Activated CD4-positive, alpha-beta T cell treated with anti-CD3 and anti-CD28 coated beads, Interleukin-10, Interleukin-2, amounts not matched to agents 100 ng/mL and 50 ng/mL, durations not matched to agents 16 hours and 8 hours (primary cell): ENCODE measurements at places on chromosomes 7 and 10.

DNA sequence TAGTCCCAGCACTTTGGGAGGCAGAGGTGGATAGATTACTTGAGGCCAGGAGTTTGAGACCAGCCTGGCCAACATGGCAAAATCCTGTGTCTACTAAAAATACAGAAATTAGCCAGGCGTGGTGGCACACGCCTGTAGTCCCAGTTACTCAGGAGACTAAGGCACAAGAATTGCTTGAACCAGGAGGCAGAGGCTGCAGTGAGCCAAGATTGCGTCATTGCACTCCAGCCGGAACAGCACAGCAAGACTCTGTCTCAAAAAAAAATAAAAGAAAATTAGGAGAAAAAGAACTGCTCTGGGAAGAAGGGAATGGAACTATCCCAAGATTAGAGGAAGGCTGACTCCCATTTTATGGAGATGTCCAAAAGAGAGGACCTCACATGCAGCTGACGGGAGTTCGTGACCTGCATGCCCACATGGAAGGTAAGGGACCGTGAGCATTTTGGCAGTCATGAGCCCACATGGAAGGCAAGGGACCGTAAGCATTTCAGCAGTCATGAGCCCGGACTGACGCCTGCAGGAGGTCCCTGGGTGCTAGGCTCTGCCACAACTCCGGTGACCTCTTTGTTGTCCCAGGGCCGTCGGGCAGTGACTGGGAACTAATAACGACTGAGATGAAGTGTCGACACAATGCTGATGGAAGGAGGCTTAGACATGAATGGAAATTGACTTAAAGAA is 18.6 kb upstream of the GTPBP4 start:
- DNase-seq, result no peak

- peak; percentile 7 for DNase-seq
These were observed 501.6 kb downstream of the GALNT17 start for GRCh38 chr7:71633551-71634008.

GRCh38 chr7:133489906-133490305 is 237.0 kb downstream of the EXOC4 start:
- DNase-seq, result peak; percentile 51

- peak; percentile 90 for DNase-seq
These were observed at the start of gene CAMK2G for GRCh38 chr10:73874267-73875138. Gene CAMK2G, minus strand, starts transcription at chr10:73874555. Its CDS starts 94 bp downstream, at chr10:73874461.

- DNase-seq, result no peak
These were observed 20.3 kb upstream of the PCBD1 start for GRCh38 chr10:70908406-70909296.

- peak; percentile 36 for DNase-seq
These were observed 9.4 kb downstream of the ACSL5 start for GRCh38 chr10:112383325-112383724.

GRCh38 chr7:55187701-55188491 is 169.1 kb downstream of the EGFR start:
- no peak for DNase-seq

- no peak for DNase-seq
These were observed 9.5 kb downstream of the SEMA3D start for GRCh38 chr7:85177316-85177715.

DNA sequence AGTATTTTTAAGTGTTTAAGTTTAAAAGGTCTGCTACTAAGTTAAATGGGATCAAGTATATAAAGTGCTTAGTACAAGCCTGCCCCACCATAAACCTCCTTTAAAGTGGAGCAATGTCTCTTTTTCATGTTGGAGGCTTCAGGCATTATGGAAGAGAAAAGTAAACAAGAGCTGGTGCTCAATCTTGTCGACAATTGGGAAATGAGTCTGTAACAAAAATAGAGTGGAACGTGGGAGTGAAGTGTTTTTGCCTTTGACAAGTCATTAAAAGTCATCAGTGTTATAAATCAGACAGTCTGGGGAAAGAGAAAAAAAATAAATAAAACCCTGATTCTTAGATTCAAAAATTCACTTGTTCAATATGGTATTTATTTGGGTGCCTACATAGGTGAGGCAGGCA is 44.7 kb downstream of the DNAJC12 start:
- no peak for DNase-seq

DNA sequence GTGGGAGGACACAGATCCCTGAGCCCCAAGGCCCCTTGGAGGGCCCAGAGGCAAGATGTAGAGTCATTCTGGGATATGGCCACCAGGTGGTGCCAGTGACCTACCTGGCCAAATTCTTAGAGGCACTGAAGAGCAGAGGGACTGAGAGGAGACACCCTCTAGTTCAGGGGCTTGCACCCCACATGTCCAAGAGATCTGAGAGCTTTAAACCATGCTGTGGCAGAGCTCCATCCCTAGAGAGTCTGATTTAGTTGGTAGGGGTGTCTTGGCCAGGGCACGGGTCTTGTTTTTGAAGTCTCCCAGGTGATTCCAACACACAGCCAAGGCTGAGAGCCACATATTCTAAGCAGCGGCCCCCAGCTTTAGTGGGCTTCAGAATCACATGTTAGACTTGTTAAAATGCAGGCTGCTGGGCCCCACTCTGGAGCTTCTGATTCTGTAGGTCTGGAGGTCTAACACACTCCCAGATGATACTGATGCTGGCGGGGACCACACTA is 52.5 kb downstream of the PRF1 start:
- peak; percentile 73 for DNase-seq

DNA sequence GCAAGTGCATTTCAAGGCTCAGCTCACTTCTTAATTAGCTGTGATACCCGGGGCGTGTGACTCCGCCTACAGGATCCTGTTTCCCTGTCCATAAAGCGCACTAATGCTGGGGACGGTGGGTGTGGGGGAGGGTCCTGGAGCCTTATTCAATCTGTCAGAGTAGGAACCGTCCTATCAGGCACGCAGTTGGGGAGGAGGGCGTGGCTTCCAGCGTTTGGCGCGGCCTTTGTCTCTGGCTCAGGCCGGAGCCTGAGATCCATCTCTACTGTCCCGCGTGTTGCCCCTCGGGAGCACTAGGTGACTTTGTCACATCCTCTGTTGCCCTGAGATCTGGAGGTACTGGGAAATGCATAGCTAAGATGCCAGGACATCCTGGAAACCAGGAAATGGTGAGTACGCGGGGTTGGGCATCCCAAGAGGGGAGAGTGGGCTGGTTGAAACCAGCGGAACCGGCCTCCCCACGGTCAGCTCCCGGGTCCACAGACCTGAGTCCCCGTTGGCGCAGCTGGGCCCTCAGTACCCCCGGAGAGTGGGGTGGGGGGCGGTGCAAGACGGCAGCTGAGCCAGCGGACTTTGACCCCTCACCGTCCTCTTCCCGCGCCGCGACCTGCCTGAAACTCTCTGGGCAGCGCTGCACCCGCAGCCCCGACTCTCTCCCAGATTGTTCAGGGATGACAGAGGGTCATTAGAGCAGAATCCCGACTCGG is 104.4 kb upstream of the ZNF92 start:
- peak; percentile 77 for DNase-seq

DNA sequence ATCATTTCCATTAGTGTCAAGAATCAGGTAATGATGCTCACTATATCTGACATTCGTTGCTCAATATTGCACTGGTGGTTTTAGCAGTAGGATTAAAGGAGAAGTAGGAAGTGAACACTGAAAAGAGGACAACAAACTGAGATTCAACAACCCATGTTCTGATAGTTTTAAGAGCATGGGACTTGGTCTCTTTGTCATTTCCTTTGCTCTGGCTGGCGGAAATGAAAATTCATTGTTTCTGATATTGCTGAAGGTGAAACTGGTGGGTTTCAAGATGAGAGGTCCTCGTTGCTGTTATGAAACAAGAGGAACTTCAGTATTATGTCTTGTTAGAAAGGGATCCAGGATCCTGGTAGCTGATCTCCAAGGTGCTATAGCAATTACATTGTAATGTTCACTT is 129.0 kb downstream of the DNAH11 start:
- DNase-seq, result peak; percentile 76

DNA sequence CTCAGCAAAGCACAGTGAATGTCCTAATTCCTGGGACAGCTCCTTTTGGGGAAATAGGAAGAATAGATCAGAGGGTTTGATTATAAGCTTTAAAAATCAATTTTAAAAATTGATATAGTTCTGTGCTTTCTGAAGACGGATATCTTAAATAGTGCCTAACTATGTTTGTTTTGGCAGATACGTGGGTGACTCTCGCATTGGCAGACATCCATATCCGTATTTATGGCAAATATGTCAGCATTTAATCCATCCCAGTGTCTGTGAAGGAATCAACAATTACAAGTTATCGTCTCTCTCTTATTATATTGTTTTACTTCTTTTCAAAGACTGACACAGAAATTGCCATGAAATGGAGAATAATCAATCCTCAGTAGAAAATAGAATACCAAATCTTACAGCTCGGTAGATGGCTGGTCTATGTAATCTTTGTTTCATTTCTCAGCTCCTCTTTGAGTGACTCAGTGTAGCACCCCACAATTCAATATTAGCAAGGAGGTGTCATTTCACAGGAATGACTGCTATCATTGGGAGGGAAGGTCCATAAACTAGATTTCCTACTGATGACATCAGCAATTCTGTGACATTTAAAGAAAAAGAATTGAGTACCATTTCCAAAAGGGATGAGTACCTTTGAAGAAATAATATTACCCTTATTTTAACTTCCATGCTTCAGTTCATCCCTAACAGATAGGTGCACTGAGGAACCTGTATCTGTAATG is 186.4 kb upstream of the NFE2L3 start:
- no peak for DNase-seq
